ENCODE measurements at places on chromosomes 7 and 10.

- no peak for DNase-seq
Measured at GRCh38 chr7:131839967-131840690, 283.7 kb upstream of the PODXL start.

- no peak for DNase-seq
Measured at GRCh38 chr7:70426249-70426880, 705.6 kb upstream of the GALNT17 start.

DNA sequence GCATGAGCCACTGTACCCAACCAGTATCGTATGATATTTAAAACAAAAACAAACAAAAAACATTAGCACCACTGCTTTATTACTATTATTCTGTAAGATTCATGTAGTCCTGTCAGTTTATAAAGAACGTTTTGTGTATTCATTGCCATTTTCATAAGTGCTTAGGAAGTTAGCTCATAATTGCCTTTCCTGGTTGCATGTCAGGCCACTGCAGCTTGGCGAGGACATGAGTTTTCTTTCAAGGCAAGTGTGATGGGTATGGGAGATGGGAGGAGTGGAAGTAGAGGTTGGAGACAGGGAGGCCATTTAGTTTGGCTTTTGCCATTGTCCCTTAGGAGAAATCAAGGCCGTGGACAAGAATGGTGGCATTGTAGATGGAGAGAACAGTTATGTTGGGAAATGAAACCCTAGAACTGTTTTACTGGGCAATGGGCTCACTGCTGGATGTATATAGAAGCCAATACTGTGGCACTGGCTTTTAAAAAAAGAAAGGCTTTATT is 48.9 kb downstream of the TYW1 start:
- no peak for DNase-seq

DNA sequence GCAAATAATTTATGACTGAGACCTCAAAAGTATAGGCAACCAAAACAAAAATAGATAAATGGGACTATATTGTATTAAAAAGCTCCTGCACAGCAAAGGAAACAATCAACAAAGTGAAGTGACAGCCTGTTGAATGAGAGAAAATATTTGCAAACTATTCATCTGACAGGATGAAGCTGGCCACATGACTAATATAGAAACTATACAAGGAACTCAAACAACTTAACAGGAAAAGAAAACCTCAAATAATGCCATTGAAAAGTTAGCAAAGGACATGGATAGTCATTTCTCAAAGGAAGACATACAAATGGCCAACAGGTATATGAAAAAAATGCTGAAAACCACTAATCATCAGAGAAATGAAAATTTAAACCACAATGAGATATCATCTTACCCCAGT is 245.1 kb downstream of the STK31 start:
- DNase-seq: no peak

- no peak for DNase-seq
Measured at GRCh38 chr7:26147030-26147429, 5.0 kb upstream of the NFE2L3 start.

DNA sequence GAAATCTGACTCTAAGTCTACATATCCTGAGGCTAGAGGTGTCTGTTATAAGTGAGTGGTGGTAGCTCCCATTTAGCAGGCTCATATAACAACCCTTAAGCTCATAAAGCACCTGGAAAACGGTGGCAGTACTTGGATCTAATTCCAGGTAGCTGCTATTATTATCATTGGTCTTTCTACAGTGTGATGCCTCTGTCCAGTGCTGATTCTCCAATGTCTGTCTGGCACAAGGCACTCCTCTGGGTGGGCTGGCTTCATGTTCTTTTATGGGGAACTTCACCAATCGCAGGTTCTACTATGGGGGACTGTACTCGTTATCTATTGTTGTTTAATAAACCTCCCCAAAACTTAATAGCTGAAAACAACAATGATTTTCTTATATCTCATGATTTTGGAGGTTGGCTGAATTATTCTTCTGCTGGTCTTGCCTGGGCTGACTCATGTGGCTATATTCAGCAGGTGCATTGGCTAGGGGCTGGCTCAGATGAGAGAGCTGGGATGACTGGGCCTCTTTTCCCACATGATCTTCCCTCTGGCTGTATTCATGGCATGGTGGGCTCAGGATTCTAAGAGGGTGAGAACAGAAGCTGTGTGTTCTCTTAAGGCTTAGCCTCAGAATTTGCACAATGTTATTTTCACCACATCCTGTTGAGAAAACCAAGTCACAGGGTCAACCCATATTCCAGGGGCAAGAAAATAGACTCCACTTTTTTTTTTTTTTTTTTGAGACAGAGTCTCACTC is 93.0 kb upstream of the PCGF5 start:
- DNase-seq: no peak

DNA sequence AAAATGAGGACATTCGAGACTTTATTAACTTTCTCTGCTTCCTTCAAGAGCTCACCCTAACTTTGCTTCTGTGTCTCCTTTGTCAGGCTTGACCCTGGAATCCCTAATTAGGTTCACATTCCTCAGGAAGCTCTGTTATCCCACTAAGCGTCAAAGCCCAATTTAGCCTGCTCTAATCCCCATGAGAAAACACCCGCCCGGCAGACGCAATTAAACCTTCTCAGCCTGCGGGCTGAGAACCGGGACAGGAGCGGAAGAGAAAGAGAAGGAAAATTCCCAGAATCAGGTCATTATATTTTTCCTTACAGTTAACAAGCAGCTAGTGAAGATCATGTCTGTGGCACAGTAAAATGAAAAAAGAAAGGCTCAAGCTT is 93.0 kb downstream of the TNS3 start:
- no peak for DNase-seq

DNA sequence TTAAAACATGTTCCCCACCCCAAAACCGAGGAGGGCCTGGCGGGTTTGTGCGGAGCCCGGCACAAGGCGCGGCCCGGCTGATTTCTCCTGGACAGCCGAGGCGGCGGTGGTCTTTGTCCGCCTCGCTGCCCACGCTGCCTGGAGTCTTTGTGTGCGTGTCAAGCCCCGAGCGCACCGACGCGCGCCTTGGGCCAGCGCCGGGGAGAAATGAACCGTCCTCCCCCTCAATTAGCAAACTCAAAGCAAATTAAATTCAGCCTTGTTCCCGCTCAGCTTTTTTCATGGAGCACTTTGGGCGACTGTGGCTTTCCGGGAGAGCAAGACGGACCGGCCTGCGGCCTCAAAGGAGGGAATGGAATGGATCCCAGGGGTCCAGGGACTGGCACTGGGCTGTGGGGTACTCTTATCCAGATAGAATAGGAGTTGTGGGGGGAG is 4.1 kb downstream of the EMX2 start:
- DNase-seq: no peak

DNA sequence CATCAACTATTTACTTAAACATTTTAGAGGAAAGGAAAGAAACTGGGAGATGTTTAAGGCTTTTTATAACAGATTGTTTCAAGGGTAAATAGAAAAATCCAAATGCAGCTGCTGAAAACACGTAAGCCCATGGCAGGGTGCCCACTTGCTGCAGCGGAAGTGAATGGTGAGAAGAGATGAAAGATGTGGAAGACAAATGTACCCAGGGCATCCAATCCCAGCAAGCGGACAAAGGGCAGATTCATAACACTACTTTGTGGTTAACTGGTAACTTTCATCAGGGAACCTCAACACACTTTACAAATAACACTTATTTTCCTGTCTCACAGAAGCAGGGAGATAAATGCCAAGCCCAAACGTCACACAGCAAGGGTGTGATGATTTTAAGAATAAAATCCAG is 358.4 kb downstream of the KCNMA1 start:
- peak; percentile 78 for DNase-seq

GRCh38 chr7:75987805-75988567 is 6.4 kb downstream of the TMEM120A start:
- DNase-seq: no peak

DNA sequence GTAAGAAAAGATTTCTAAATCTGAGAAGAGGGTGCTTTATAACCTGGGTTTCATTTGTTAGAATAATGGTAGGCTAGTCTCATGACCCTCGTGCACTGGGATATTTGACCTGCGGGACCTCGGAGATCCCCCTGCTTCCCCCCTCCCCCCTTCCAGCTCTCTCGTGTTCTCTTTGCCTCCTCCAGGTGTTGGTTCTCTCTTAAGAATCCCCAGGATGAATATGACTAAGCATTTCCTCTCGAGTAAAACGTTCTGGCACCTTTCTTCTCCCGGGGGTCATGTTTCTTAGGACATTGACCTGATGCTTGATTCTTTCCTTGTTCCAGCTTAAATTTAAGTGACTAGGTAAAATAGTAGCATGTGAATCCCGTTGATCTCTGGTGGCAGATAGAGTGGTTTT is 71.2 kb downstream of the SHH start:
- no peak for DNase-seq

- DNase-seq: no peak
Measured at GRCh38 chr10:129941199-129942018, 22.7 kb downstream of the EBF3 start.

- no peak for DNase-seq
Measured at GRCh38 chr10:91709394-91709798, 76.5 kb upstream of the PPP1R3C start.

- no peak for DNase-seq
Measured at GRCh38 chr7:130150587-130150986, 54.6 kb downstream of the TMEM209 start.
